ENCODE measurements at places on chromosomes 7 and 10. TPM values are rescaled to one million over a fixed set of nuclear protein-coding genes. Genes with fewer than 3 reads are reported as not detected.

The CAV1 gene
- total RNA-seq, result 0.25 TPM

The VAX1 gene
- total RNA-seq, result not detected

The GALNT17 gene
- total RNA-seq, result not detected

- peaks cover 2% of the 10 kb centered on the region for H3K27me3 ChIP-seq
- no peaks in the 10 kb centered on the region for H3K36me3 ChIP-seq
- DNase-seq, result no peak
- H3K27ac ChIP-seq, result no peak overlapping the region
- no peak overlapping the region for H3K4me3 ChIP-seq
Measured at GRCh38 chr10:61186408-61186807, 242.4 kb upstream of the RHOBTB1 start.

All from activated CD4-positive, alpha-beta T cell treated with anti-CD3 and anti-CD28 coated beads for 36 hours (primary cell).